GM19239 (cell line): ENCODE measurements at places on chromosomes 3 and 15.

DNA sequence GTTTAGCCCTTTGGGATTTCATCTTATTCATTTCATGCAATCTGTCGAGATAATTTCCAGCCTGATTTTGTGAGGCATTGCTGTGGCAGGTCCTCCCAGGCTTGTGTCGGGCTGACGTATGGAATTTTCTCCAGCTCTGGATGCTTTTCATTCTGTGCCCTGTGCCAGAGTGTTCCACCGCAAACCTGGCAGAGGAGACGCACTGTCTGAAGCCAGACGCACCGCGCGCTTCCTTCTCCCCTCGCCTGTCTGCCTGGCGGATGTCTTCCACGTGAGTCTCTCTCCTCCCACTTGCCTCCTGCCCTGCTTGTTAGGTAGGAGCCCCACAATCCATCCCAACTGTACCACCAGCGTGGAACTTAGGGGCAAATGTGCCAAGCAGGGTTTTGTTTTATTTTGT lies 20.1 kb upstream of the GLCE start:
- DNase-seq = no peak

DNA sequence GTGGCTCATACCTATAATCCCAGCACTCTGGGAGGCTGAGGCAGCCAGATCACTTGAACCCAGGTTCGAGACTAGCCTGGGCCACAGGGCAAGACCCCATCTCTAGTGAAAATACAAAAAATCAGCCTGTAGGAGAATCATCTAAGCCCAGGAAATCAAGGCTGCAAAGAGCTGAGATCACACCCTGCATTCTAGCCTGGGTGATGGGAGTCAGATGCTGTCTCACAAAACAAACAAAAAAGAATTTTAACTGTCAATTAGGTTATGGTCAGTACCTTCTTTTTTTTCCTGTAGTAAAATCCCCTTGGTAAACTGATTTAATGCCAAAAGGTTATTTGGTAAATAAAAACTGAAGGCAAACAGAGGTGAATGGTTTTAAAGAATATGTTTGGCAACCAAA lies 29.0 kb downstream of the TMCC1 start:
- no peak for DNase-seq

- DNase-seq = no peak
These were observed 271.7 kb upstream of the LRRC3B start for GRCh38 chr3:26350853-26351252.

DNA sequence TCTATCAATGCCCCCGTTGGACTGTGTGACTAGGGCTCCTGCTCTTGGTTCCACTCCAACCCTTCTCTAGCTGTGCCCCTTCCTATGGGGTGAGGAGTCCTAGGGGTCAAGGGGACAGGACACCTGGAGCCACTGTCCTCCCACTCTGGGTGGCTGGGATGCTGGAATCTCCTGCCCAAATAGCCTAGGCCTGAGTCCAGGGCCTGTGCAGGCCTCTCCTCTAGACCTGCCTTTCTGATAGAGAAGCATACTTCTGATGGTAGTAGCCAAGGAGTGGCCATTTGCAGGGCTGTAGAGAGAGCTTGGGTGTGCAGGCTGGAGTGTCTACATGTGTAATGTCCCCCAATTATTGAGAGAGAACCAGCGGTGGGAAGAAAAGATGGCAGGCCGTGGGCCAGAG lies 54.2 kb downstream of the ITGA11 start:
- no peak for DNase-seq

GRCh38 chr3:58474348-58474911 lies 17.5 kb upstream of the KCTD6 start:
- DNase-seq = no peak

DNA sequence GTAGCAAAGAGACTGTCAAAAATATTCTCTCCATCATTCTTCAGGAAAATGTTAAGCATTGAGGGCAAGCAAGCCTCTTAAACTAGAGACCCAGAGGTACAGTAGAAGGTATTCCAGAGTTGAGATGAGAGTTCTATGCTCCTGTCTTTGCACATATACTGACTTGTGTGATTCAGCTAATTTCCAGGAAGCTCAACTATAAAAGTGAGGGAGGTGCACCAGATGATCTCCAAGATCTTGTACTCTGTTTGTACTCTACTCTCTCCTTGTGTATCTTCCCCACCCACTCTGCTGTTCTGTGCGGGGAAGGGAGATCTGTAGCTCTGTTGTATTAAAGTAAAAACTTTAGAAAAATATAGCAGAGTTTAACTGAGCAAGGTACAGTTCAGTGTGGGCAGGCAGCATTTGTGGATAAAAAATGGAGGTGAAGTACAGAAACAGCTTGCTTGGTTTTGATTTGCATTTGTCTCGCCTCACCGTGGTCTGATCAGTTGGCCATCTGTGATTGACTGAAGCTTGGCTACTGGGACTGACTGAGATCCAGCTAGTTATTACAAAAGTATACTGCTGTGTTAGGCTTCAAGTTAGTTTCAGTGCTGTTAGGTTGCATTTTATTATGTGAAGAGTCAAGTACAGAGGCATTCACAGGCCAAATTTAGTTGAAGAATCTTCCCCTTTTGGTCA lies 463.1 kb upstream of the GOLIM4 start:
- no peak for DNase-seq

DNA sequence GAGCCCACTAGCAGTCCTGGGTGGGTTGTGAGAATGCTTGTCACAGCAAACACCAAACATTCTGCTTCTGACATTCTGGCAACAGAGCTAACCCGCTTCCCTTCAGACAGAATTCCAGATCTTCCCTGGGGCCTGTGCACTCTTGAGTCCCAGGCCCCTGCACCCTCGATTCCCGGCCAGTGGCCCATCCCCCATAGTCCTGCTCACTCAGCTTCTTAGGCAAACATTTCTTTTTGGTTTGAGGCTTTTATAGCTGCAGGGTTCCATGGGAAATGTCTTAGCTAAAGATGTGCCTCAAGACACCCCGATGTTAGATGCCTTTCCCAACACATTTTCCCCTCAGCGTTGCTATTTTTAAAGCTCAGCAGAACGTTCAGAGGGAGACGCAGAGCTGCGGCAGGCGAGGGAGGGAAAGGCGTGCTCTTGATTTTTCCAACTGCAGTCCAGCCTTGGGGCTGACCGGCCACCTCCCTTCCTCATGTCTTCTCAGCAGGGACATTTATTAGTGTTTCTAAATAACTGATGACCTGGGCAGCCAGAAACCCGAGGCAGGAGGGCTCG lies 35.2 kb downstream of the ABTB1 start:
- DNase-seq = no peak

DNA sequence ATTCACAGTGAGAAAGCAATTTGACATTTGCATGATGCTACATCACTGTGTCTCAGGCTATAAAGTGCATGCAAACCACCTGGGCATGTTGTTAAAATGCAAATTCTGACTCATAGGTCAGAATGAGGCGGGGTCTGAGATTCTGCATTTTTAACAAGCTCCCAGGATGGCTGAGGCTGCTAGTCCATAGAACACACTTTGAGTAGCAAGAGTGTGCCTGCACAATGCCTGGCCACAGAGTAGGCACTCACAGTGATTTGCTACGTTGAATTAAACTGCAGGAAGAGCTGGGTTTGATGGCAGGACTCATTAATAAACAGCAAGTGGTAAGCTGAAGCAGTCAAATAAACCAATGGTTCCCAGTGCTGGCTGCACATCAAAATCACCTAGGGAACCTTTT lies 48.1 kb downstream of the NTRK3 start:
- DNase-seq = no peak

GRCh38 chr3:129182390-129183185 lies 1.1 kb downstream of the CNBP start:
- no peak for DNase-seq

GRCh38 chr3:122458992-122459391 lies 43.1 kb upstream of the WDR5B start:
- no peak for DNase-seq

- no peak for DNase-seq
These were observed 901 bp upstream of the NMB start for GRCh38 chr15:84658788-84659411.

GRCh38 chr15:34161329-34161963 lies 48.5 kb downstream of the KATNBL1 start:
- DNase-seq = no peak

GRCh38 chr15:87219650-87220615 lies 1036.6 kb downstream of the NTRK3 start:
- DNase-seq = no peak

DNA sequence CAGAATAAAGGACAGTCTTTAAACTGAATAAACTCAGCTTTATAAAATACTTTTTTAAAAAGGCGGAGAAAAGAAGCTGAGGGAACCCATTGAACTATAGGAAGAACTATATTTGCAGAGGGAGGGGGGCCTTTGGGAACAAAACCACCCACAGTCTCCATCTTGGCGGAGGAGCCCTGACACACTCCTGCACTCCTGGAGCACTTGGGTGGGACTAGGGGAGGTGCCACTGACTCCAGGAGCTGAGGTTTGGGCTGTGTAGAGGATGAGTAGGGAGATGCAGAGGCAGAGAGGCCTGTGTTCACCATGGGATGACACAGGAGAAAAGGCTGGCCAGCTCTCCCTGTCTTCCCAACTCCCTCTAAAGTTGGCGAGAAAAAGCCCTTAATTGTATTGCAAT lies 35.8 kb downstream of the IFT122 start:
- no peak for DNase-seq

- DNase-seq = no peak
These were observed 188.5 kb downstream of the GHSR start for GRCh38 chr3:172259726-172260248.

DNA sequence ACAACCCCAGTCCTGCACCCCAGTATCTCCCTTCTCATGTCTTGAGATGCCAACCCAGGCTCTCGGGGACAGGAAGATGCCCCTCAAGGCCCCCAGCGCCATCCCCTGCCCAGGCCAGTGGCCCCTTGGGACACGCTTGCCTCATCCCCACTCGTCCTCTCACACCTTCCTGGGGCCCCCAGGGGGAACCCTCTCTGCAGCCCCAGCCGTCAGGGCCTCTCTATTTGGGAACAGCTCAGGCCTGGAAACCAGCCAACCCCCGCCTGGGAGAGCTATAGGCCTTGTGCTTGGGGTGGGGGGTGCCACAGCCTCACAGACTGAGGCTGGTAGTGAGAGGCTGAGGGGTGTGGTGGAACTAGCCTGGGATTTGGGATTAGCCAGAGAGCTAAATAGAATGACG lies 7.8 kb downstream of the LINGO1 start:
- no peak for DNase-seq

GRCh38 chr15:69744391-69745162 lies 292.0 kb downstream of the RPLP1 start:
- no peak for DNase-seq

GRCh38 chr3:176964661-176965060 lies 232.6 kb downstream of the TBL1XR1 start:
- no peak for DNase-seq

DNA sequence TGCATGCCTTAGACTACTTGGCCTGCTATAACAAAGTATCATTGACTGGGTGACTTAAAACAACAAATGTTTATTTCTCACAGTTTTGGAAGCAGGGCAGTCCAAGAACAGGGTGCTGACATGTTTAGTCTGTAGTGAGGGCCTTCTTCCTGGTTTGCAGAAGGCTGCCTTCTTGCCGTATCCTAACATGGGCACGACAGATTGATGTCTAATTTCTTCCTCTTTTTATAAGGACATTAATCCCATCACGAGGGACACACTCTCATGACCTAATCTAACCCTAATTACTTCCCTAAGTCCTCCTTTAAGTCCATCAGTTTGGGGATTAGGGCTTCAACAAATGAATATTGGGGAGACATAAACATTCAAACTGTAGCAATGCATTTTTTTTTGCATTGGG lies 10.9 kb upstream of the GOLGA8B start:
- DNase-seq = no peak

DNA sequence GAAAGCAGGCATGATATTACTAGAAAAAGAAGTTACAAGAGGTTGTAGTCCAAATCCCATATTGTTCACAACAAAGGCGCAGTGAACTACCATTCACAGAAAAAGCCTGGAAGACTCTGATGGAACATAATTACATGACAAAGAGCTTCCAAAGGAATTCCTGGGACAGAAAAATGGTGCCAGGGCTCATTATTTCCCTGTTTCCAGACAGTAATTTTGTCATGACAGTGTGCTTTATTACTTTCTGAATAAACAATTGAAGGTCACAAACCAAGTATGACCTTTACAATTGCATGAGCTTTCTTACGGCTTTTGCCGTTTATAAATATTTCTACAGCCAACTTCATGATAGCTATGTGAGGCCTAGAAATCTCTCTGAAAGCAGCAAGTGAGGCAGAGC lies 61.0 kb downstream of the CYFIP1 start:
- DNase-seq = no peak

DNA sequence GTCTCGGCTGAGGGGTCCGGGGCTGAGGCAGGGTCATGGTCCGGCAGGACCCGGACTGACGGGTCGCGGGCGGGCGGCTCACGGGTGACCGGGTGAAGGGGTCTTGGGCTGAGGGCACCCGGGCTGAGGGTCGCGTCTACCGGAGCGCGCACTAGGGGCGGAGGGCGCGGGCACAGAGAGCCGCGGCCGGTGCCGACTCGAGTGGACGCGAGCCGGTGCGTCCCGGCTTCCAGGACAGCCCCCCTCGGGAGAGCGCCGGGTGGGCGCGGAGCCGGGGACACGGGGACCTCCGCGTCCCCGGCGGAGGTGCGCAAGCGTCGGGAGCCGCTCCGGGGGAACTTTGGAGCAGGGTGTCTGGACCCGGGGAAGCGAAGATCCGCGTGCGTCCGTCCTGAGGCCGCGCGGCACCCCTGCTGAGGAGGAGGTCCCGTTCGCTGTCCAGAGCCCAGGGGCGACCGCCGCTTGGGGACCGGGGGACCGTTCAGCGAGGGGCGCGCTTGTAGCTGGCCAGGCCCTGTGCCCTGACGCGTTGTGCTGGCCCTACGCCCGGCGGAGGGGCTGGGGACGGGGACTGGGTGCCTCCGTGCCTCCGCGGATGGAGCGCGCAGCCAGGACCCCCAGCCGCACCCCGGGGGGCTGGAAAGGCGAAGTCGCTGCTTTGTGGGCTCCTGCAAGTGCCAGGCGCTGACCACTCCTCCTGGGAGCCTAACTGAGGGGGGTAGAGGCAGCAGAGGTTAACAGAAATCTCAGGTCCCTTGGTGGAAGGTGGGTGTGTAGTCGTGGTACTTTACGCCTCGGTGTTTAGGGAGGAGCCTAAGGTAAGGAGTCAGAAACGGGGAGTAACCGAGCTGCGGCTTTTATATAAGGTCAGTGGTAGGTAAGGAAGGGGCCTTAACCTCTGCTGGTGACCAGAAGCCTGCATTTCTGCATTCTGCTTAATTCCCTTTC lies at the start of gene PPARG:
TSS of gene PPARG (plus strand) at position 889 of the 948 bp plus-strand sequence. CDS start 90,642 bp downstream, outside the sequence.
- DNase-seq = no peak

GRCh38 chr3:45145681-45146614 lies at the start of gene CDCP1:
CDCP1 (minus strand) TSS chr3:45146378; CDS start chr3:45146287, 91 bp downstream.
- DNase-seq = no peak

- DNase-seq = no peak
These were observed 28.9 kb downstream of the GRAMD1C start for GRCh38 chr3:113867506-113867905.
